ENCODE measurements at places on chromosomes 1 and 21.

DNA sequence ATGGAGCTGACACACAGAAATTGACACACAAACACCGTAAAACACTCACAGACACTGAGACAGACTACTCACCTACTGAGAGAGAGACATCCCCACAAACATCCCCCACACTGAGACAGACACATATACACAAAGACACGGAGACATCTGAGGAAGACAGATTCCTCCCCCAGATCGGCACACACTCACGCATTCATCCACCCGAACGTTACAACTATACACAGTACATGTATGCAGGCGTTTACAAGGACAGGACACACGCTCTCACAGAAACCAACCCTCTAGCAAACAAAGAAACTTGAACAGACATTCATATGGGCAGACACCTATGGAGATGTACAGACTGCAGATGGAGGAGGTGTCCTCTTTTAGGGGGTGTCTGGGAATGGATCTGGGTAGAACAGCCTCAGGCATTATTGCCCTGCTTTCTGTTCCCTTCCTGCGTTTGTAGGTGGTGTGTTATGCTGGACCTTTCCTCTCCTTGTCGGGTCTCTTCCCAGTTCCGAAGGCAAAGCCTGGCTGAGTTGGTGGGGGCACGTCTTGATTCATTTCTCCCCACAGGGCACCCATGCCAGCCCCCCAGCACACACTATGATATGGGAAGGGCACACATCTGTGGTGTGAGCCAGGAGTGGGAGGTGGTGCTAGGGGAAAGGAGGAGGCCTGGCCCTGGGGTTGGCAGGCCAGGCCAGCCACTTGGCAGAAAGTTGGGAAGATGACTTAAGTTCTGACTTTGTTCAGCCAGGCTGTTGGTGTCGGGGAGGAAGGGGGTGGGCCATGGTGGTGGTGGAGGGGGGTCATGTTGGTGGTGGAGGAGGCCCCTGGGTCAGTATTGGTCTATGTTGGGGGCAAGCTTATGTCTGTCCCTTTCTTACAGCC is 1.5 kb downstream of the KIRREL1 start:
- no peak for DNase-seq

DNA sequence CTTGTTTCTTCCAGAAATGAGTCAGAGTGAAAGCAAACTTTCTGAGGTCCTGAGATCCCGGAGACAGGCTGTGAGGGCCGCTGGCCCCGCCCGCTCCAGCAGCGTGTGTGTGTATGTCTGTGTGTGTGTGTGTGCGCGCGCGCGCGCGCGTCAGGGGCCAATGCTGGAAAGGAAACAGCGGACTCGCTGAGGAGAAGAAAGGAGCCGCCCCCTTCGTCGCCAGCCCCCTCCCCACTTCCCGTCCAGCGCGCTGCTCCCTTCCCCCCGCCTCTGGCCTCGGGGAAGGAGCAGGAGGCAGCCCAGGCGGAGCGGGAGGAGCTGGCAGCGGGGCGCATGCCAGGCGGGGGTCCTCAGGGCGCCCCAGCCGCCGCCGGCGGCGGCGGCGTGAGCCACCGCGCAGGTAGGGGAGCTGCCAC is at the start of gene DISC1:
Gene DISC1, plus strand, starts transcription at position 256 of the 416 bp plus-strand sequence. Its CDS starts 78 bp downstream, at position 334.
- peak; percentile 77 for DNase-seq

- no peak for DNase-seq
Observed at GRCh38 chr1:15627343-15627988, 10.2 kb downstream of the DDI2 start.

DNA sequence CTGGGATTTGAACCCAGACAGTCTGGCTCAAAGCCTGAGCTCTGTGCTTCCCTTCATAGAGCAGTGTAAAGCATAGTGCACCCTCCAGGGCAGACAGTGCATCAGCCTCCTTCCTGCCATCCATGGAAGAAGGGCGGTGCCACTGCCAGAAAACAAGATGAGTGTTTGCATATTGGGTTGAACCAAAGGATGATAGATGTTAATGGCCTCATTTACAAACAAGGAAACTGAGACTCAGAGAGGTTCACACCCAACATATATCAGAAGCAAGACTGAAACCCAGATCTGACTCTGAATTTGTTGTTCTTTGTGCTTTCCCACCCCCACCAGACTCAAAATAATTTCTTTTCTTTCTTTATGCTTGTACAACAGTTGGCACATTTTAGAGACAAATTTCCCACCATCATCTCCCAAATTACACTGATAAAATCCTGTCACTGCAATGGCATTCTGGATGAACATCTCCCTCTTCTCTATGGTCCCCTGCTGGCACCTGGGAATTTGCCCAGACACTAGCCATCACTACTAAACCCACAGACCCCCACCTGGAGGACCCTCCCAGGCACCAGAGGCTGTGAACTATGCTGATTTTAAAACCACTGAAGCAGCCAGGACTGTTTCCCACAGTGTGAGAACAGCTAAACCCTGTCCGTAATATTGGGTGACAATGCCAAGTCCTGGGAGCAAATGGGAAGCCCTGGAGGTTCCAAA is 45.4 kb upstream of the MPZL1 start:
- DNase-seq: no peak

DNA sequence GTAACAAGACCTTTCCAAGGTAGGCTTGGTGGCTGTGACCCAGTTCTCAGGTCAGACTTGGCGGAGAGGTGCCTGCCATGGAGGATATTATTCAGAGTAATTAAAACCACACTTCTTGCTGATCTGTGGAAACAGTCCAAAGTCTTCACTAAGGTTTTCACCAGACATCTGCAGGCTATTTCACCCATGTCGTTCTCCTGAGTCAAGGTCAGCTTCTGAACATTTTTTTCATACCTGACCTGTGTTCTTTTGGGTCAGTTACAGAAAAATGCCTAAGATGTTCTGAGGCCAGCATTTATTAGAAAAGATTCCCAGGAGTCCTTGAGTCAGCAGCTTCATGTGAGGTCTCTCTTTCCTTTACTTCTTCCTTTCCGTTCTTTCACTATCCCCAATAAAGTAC is 54.9 kb downstream of the RGL1 start:
- DNase-seq: no peak

All from natural killer cell (primary cell).